Substantia nigra (tissue), 51 donors: ENCODE measurements at places on chromosomes 3 and 15.

GRCh38 chr15:60010858-60011257, 6.7 kb downstream of the FOXB1 start:
- DNase-seq = no peak

DNA sequence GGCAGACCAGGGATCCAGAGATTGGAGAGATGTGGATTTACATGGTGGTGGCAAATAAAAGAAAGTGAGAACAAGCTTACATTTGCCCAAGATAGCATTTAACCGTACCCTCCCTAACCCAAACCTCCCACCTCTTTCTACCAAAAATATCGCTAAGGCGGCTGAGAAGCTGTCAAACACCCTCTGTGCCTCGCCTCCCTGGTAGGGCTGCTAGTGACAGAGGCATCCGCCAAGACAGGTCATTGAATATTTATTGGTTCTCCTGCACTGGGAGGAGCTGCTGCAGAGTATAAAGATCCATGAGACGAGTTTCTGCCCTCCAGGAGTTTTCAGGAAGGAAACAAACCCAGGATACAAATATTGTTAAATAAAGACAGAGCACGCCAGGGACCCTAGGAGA, 107.3 kb upstream of the TMC3 start:
- no peak for DNase-seq

DNA sequence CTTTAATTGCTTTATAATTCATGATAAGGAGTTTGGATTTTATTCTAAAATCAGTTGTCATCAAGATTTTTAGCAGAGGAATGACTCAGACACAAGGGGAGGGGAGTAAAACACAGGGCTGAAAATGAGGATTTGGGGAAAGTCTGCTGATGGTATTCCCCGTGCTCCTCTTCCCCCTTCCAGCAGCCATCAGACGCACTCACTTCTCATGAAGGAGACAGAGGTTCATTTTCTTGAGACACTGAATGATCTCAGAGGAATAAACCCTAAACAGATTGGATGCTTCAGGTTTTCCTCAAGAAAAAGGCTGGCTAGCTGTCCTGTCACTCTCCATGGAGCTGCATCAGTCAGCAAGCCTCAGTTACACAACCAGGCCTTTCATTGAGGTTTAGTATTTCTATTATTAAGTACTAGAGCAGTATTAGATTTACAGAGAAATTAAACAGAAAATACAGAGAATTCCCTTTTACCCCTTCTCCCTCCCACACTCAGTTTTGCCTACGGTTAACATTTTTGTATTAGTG, 166.4 kb downstream of the C3orf70 start:
- DNase-seq = no peak

GRCh38 chr3:99118381-99118780, 216.9 kb upstream of the DCBLD2 start:
- DNase-seq = no peak

DNA sequence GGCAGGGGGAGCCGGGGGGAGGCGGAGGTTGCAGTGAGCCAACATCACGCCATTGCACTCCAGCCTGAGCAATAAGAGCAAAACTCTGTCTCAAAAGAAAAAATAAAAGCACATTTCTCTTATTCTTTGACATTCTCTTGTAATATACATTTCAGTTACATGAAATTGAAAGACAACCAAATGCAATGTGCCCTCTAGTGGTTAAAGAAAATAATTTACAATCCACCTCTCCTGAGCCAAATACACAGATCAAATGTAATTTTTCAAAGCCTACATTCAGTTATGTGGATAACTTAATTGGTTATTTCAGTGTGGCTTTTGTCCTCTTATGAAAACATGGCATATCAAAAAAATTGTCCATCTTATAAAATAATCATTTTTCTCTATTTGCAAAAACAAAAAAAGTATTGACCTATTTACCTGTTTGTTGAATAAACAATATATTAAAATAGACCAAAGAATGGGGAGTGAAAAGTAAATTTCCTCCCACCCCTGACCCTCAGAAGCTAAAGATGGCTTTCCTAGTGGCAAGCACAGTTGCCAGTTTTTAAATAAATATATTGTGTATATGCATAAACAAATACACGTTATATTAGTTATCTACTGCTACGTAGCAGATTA, 14.2 kb upstream of the U2SURP start:
- no peak for DNase-seq
